Panc1 (cell line): ENCODE measurements at places on chromosomes 2 and 18. TPM values are rescaled to one million over a fixed set of nuclear protein-coding genes. Genes with fewer than 3 reads are reported as not detected.

- no peaks in the 10 kb centered on the region for H3K4me1 ChIP-seq
- no peaks in the 10 kb centered on the region for H3K27me3 ChIP-seq
- no peaks in the 10 kb centered on the region for H3K36me3 ChIP-seq
Measured at GRCh38 chr2:66899648-66900047, 464.7 kb downstream of the MEIS1 start.

GRCh38 chr2:51807229-51807628 is 775.3 kb upstream of the NRXN1 start:
- no peaks in the 10 kb centered on the region for H3K36me3 ChIP-seq
- DNase-seq = no peak
- no peak overlapping the region for H3K4me3 ChIP-seq
- no peaks in the 10 kb centered on the region for H3K27me3 ChIP-seq
- H3K27ac ChIP-seq = no peak overlapping the region

DNA sequence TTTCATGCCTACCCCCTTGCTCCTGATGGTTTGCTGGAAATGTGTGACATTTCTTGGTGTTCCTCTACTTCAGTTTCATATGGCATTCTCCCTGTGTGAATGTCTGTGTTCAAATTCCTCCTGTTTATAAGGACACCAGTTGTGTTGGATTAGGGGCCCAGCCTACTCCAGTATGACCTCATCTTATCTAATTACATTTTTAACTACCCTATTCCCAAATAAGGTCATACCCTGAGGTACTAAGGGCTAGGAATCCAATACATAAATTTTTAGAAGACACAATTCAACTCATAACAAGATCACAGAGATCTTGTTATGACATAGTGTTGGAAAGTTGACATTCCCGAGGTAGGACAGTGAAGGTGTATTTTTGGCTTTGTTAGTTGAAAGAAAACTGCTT is 5.5 kb downstream of the FAM210A start:
- no peak overlapping the region for H3K27ac ChIP-seq
- no peaks in the 10 kb centered on the region for H3K27me3 ChIP-seq
- no peak for DNase-seq
- peaks cover 10% of the 10 kb centered on the region for H3K4me1 ChIP-seq

GRCh38 chr2:230267059-230267458 is 41.5 kb downstream of the SP140 start:
- no peaks in the 10 kb centered on the region; the same call in 1 of the 2 replicates for H3K36me3 ChIP-seq
- H3K27ac ChIP-seq = no peak overlapping the region
- peaks cover 4% of the 10 kb centered on the region; the same call in 1 of the 2 replicates for H3K27me3 ChIP-seq
- no peak overlapping the region for H3K4me3 ChIP-seq
- no peak for DNase-seq
- no peaks in the 10 kb centered on the region for H3K4me1 ChIP-seq

- H3K4me1 ChIP-seq = no peaks in the 10 kb centered on the region
- H3K4me3 ChIP-seq = no peak overlapping the region
- no peaks in the 10 kb centered on the region for H3K27me3 ChIP-seq
- no peaks in the 10 kb centered on the region for H3K36me3 ChIP-seq
Measured at GRCh38 chr2:72612614-72613160, 213.1 kb downstream of the EXOC6B start.

FSIP2 gene
- 0.03 TPM for total RNA-seq

GRCh38 chr2:166197446-166197845 is 69.6 kb upstream of the SCN1A start:
- no peaks in the 10 kb centered on the region for H3K27me3 ChIP-seq
- DNase-seq = no peak
- H3K4me3 ChIP-seq = no peak overlapping the region
- no peak overlapping the region for H3K27ac ChIP-seq

CD8B2 gene
- total RNA-seq = not detected

RGPD3 gene
- total RNA-seq = 0.31 TPM
